ENCODE measurements at places on chromosomes 6 and 20. TPM values are rescaled to one million over a fixed set of nuclear protein-coding genes. Genes with fewer than 3 reads are reported as not detected.
A peak's percentile ranks its signal among the peaks of the same experiment; 100 is the strongest.

THEMIS gene
- total RNA-seq: 1.6 TPM

COQ3 gene
- total RNA-seq: 6.2 TPM

SPDEF gene
- not detected for total RNA-seq

HSPA1L gene
- total RNA-seq: 4.1 TPM

POPDC3 gene
- total RNA-seq: not detected

DNA sequence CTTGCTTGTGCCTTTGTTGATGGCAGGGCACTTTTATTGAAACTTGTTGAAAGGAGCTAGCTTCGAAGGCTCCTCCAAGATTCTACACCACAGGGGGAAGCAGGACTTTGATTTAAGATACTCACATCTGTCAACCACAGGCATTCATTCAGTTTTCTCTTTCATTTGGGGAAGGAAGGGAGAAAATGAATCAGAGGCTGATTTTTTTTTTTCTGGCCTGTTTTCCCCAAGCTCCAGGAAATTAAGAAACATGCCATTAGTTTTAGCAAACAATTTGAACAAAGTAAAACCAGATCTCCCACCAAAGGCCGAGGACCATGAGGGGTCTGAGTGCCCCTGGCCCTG, 8.7 kb upstream of the APCDD1L start:
- H3K36me3 ChIP-seq: no peaks in the 10 kb centered on the region
- H3K27me3 ChIP-seq: no peaks in the 10 kb centered on the region
- H3K4me1 ChIP-seq: no peaks in the 10 kb centered on the region
- no peak overlapping the region for H3K4me3 ChIP-seq
- no peak for DNase-seq

DNA sequence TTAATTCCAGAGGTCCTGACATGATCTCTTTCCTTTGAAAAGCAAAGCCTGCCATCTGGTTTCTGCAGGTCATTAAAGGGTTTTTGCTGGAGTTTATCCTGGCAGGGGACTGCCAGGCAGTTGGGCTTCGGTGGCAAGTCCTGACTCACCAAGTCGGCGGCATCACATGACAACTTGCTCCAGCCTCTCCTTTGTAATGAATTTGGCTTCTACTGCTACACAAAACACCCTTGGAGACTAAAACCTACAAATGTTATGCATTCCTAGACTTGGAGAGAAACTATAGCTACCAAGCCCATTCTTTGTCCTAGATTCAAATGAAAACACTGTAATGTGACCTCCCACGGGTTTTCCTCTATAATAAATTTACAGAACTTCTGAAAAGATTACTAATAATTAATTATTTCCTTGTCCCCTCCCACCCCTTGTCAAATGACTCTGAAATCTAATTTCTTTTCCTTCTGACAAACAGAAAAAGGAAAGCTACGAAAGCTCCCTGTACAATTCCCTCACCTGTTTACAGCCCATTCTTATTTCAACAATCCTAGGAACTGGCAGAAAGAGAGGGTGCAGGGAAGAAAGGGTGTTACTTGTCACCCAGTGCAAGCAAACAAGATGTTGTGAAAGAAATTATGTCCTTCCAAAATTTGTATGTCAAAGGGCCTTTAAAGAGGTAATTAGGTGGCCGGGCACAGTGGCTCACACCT, 62.9 kb downstream of the QRSL1 start:
- no peaks in the 10 kb centered on the region for H3K27me3 ChIP-seq
- no peaks in the 10 kb centered on the region for H3K36me3 ChIP-seq
- H3K4me1 ChIP-seq: peaks cover 16% of the 10 kb centered on the region
- no peak overlapping the region for H3K4me3 ChIP-seq
- H3K27ac ChIP-seq: peak overlapping the region; percentile 78

DNA sequence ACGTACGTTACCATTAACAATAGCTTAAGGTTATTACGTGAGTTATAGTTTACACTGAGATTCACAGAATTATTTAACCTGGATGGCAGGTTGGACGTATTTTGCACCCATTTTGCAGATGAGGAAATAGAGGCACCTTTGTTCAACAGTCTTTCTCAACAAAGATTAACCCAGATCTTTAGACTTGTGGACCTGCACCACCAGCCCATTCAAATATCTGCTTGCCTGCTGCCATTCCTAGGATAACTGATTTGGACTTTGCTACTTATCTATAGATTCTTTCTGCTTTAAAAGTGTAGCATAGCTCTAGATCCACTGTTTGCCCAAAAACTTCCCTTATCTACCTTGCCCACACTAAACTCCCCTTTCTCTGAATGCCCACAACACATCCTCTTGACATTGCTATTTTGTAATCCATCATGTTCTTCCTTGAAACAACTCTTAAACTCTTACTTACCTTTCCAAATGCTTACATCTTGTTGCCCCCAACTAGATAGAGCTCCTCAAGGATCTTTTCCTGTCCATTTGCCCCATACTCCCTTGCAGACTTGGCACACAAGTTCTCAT, 56.4 kb upstream of the TNFAIP3 start:
- H3K27ac ChIP-seq: no peak overlapping the region
- DNase-seq: no peak
- no peaks in the 10 kb centered on the region for H3K27me3 ChIP-seq
- no peaks in the 10 kb centered on the region for H3K36me3 ChIP-seq
- H3K4me3 ChIP-seq: no peak overlapping the region
- H3K4me1 ChIP-seq: no peaks in the 10 kb centered on the region

DNA sequence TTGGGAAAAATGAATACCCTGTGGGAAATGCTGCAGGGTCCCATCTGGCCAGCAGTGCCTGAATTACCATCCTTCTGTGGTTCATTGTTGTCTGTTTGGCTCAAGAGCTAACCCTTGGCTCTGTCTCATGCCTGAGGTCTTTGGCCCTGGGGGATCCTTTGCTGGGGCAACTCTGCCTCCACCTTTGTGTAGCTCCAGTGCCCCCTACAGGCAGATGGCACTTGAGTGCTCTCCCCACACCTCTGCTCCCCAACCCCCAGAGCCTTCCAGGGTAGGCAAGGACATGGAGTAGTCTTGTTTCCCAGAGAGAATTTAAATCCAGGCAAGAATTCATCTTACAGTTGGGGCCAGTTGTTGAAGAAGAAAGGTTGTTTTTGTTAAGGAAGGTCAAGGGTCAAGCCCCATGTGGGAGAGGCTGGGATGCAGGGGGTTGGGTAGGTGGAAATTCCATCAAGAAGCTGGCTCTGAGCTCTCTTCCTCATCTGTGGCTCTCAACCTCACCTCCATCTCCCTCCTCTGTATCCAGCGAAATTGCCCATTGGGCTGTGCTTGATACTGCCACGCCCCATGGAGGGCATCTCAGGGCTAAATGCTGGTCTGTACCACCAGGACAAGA, 44.2 kb downstream of the ZNF831 start:
- H3K27ac ChIP-seq: no peak overlapping the region
- no peaks in the 10 kb centered on the region for H3K36me3 ChIP-seq
- no peaks in the 10 kb centered on the region for H3K27me3 ChIP-seq
- H3K4me1 ChIP-seq: no peaks in the 10 kb centered on the region
- no peak overlapping the region for H3K4me3 ChIP-seq

GRCh38 chr20:12949429-12949980, 59.3 kb upstream of the SPTLC3 start:
- no peak for DNase-seq
- H3K4me1 ChIP-seq: no peaks in the 10 kb centered on the region
- H3K27me3 ChIP-seq: no peaks in the 10 kb centered on the region
- H3K27ac ChIP-seq: no peak overlapping the region
- H3K4me3 ChIP-seq: no peak overlapping the region

GRCh38 chr6:35173427-35174087, 32.4 kb upstream of the TCP11 start:
- H3K27ac ChIP-seq: no peak overlapping the region
- DNase-seq: no peak
- no peak overlapping the region for H3K4me3 ChIP-seq
- no peaks in the 10 kb centered on the region for H3K36me3 ChIP-seq
- peaks cover 19% of the 10 kb centered on the region for H3K4me1 ChIP-seq

DNA sequence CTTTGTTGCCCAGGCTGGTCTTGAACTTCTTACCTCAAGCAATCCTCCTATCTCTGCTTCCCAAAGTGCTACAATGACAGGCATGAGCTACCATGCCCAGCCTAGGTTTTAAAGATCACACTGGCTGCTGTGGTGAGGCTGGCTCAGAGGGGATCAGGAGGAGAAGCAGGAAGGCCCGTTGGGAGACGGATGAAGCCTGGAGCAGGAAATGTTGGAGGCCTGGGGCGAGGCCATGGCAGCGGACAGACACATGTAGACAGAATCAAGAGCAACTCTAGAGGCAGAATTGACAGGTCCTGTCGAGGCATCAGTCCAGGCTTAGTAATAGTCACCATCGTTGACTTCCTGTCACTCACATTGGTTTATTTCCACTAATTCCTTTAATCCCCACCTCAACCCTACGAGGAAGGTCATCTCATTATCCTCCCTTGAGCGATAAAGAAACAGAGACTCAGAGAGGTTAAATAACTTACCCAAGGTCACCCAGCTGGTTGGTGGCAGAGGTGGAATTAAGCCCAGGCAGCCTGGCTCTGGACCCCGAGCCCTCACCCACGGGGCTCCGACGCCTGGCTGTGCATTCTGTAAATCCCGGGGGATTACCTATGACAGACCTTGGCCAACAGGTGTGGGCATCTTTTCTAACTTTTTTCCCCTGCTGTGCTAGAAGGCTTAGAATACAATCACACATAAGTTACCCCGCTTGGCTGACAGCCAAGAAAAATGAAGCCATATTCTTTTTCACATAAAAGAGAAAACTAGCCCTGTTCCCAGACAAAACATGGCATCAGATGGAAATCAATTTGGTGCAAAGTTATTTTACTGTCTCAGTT, 113.4 kb downstream of the EYA2 start:
- H3K27ac ChIP-seq: no peak overlapping the region
- H3K27me3 ChIP-seq: no peaks in the 10 kb centered on the region
- H3K4me3 ChIP-seq: no peak overlapping the region
- H3K4me1 ChIP-seq: no peaks in the 10 kb centered on the region

DNA sequence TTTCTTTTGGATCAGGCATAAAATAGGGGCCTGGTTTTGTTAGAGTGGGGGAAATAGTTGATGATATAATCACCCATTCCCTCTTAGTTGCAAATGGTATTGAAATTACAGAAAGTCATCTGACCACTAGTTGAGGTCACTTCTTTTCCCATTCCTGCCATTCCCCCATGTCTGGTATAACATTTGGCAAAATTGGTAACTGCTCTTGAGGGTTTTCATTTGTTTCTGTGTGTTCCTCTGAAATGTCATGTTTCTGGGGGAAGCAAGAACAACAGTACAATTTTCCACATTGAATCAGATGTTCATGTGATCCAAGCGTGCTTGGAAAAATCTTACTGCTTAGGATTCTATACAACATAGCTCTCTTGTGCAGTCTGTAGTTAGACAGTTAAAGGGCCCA, 7.3 kb downstream of the AIG1 start:
- DNase-seq: no peak
- no peaks in the 10 kb centered on the region for H3K36me3 ChIP-seq
- H3K27ac ChIP-seq: no peak overlapping the region
- H3K27me3 ChIP-seq: no peaks in the 10 kb centered on the region

DNA sequence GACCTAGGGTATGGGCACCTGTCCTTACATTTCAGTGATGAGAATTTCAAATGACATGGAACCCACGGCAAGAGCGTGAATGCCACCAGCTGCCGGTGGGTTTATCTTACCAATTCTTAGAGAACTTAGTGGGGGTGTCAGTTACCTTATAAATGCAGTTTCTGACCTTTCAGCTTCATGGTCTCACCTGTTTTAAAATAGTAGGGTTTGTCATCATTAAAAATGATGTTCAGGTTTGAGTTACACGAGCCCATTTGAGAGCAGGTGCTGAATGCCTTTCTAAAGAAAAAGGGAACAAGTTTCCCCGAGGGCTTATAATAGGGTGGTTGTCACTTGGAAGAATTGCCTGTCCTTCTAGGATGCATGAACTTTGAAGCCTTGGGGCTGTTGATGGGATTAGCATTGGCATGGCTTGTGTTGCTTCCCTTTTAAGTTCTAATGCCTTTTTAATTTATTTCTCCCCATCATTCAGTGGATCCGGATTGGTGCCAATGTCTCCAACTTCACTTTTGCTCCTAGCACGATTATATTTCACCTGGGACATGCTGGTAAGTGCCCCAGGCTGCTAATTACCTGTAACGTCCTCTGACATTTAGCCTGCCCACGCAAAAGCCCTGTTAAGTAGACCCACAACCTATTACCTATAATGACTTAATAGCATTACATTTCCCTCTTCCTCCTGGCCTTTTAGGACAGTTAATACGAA, 27.9 kb downstream of the GHRH start:
- no peak overlapping the region for H3K4me3 ChIP-seq
- H3K27me3 ChIP-seq: no peaks in the 10 kb centered on the region
- H3K27ac ChIP-seq: no peak overlapping the region

DNA sequence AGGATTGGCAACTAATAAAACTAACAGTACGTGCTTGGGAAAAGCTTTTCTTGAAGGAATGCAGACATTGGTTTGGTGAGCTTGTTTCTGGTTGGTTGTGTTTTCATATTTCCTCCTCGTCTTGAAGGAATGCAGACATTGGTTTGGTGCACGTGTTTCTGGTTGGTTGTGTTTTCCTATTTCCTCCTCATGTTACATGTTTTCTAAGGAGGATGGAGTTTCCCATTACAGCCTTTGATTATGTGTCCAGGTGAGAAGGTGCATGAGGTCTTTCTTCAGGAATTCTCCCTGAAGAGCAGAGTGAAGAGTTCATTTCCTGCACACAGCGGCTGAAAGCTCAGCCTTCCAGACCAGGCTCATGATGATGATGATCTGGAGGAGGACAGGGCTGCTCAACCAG, 190.6 kb downstream of the SMOC2 start:
- H3K27ac ChIP-seq: no peak overlapping the region
- H3K27me3 ChIP-seq: no peaks in the 10 kb centered on the region
- H3K36me3 ChIP-seq: no peaks in the 10 kb centered on the region
- no peaks in the 10 kb centered on the region for H3K4me1 ChIP-seq
- DNase-seq: no peak

GRCh38 chr20:49646528-49646927, 67.2 kb downstream of the B4GALT5 start:
- H3K27ac ChIP-seq: no peak overlapping the region
- no peak for DNase-seq
- H3K27me3 ChIP-seq: no peaks in the 10 kb centered on the region
- H3K4me1 ChIP-seq: peaks cover 16% of the 10 kb centered on the region
- no peak overlapping the region for H3K4me3 ChIP-seq

GRCh38 chr6:44742201-44742600, 354.7 kb downstream of the CDC5L start:
- no peaks in the 10 kb centered on the region for H3K36me3 ChIP-seq
- H3K27ac ChIP-seq: no peak overlapping the region
- H3K4me3 ChIP-seq: no peak overlapping the region
- no peak for DNase-seq
- no peaks in the 10 kb centered on the region for H3K27me3 ChIP-seq
- no peaks in the 10 kb centered on the region for H3K4me1 ChIP-seq

DNA sequence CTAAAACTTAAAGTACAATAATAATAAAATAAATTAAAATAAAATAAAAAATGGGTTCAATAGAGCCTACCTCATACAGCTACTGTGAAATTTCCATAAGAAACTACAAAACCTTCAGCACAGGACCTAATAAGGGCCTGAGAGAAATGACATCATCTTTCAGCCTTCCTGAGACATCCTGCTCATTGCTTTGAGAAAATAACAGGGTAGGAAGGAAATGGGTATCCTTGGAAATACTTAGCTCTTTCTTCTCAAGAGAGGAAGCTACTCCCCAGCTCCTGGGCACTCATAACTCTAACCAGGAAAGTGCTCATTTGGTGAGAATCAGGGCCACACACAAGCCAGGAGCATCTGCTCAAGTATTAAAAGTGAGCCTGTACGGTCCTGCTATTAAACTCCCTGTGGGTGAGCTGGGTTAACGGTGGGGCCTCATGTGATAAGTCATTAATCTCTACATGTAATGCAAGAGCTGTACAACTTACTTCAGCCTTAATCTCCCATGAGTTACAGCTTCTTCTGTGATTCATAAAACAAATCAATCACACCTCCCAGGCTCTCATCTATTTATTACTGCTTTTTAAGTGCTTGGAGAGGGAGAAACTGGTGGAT, 141.4 kb downstream of the MAFB start:
- H3K27ac ChIP-seq: no peak overlapping the region
- no peak overlapping the region for H3K4me3 ChIP-seq
- no peaks in the 10 kb centered on the region for H3K4me1 ChIP-seq
- no peaks in the 10 kb centered on the region for H3K36me3 ChIP-seq
- H3K27me3 ChIP-seq: no peaks in the 10 kb centered on the region
- DNase-seq: no peak
